ENCODE measurements at places on chromosomes 2 and 18. TPM values are rescaled to one million over a fixed set of nuclear protein-coding genes. Genes with fewer than 3 reads are reported as not detected.

- no peak for DNase-seq
Measured at GRCh38 chr2:10271946-10272345, 30.8 kb upstream of the HPCAL1 start.

Gene CSRNP3
- total RNA-seq: not detected

GRCh38 chr2:234730066-234730640 is 221.7 kb upstream of the SH3BP4 start:
- DNase-seq: no peak

Gene INPP1
- 7.1 TPM for total RNA-seq

DNA sequence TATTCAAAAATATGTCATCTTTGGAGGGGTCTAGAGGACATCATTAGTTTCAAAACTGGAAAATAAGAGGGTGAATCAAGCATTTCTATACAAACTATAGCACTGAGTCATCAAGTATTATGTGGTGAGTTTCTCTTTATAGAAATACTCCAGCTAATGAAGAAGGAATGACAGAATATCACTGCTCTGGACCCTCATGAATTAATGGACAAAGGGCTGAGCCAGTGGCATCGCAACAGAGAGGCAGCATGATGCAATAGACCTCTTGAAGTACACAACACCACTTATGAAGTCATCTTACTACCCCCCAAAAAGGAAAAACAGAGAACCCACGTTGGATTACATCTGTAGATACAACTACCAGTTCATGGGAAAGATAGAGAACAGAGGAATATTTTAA is 27.4 kb upstream of the EIF2AK3 start:
- DNase-seq: no peak

All from T-cell (primary cell).